Renal pelvis (tissue), 12 donors: ENCODE measurements at places on chromosomes 5 and 9. TPM values are rescaled to one million over a fixed set of nuclear protein-coding genes. Genes with fewer than 3 reads are reported as not detected.

GRCh38 chr9:37650299-37650872 is 368 bp upstream of the FRMPD1 start:
- DNase-seq = no peak

GRCh38 chr5:141758310-141758998 is 76.4 kb upstream of the ARAP3 start:
- peak; percentile 85 for DNase-seq

DNA sequence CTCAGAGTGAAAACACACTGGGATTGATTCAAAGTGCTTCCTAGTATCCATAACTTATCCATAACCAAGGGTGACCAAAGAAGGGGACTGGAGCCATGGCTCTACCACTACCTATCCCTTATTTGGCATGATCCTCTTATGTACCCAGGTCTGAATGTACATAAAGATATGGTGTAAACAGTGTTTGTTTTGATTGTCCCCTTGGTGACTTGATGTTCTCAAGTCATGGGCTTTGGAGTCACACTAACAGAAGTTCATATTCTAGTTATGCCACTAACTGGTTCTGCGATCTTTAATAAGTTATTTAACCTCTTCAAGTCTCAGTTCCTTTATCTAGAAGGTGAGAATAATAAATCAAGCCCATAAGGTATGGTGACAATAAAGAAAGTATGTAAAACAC is 283.4 kb upstream of the PTGER4 start:
- no peak for DNase-seq

DNA sequence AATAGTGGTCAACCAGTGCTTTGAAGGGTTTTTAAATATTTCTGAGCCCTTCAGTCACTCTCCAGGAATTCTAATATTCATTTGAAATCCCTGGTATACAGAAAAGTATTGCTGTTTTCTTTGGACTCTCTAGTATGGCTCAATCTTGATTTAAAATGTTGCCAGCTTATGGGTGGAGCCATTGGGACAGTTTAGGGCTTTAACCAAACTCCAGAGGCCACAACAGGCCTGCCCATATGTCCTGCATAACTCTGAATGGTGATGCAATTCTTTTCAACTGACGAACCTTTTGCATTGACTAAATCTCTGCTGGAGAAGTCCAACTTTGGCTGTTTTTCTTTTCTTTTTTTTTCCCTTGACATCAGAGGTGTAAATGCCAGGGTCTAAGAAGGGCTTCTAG is 10.3 kb upstream of the ANKHD1 start:
- DNase-seq = no peak

- no peak for DNase-seq
Observed at GRCh38 chr5:172505403-172505759, 51.1 kb upstream of the SH3PXD2B start.

EMB gene
- 3.3 TPM for polyA plus RNA-seq
